Occipital lobe (tissue), 3 donors: ENCODE measurements at places on chromosomes 16 and 17.

- DNase-seq = no peak
Observed at GRCh38 chr16:930511-930910, 40.3 kb downstream of the LMF1 start.

DNA sequence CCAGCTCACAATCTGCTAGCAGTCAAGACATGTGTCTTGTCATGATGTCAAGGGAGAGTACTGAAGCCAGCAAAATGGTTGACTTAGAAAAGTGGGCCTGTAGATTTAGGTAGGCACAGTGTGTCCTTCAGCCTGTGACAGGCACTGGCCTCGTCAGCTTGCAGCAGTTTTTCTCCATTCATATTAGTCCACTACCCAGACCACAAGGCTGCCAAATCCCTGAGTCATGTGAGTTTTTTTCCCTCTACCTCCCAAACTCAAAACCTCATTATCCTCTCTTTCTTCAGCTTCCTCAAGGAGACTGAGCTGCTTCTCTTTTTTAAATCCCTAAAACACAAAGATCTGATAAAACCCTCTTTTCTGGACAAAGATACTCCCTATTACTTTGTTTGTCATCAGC lies 102.6 kb upstream of the HS3ST3A1 start:
- no peak for DNase-seq

DNA sequence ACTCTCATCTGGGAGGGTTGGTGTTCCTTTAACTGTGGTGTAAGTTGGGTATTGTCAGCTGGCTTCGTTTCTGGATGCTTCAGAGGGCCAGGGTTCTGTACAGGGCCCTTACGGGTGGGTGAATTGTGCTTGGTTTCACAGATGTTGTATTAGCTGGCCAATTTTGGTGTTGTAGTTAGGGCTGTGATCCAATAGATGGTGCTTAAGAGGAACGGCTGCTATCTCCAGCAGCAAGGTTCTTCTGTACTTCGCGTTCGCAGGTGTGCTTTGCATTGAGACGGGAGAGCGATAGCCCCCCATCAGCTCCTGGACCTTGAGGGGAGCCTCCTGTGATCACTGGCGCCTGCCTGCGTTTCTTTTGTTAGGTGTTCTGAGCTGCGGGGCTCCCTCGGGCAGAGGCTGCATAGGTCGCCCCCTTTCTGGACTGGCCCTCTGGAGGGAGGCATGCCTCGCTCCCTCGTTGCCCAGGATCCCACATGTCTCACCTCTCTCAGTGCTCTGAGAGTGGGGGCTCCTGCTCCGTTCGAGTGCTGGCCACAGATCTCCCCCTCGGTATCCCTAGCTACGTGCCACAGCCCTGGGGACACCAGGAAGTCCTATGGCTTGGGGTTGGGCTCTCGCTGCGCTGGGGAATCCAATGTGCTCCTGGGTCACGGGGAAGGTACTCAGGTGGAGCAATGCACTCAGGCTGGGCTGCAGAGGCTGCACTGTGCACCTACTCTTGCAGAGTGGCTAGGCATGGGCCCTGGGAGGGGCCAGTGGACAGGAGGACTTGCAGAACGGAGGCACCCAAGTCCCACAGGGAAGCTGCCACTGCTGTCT lies 837 bp upstream of the PRDM7 start:
- DNase-seq = no peak

DNA sequence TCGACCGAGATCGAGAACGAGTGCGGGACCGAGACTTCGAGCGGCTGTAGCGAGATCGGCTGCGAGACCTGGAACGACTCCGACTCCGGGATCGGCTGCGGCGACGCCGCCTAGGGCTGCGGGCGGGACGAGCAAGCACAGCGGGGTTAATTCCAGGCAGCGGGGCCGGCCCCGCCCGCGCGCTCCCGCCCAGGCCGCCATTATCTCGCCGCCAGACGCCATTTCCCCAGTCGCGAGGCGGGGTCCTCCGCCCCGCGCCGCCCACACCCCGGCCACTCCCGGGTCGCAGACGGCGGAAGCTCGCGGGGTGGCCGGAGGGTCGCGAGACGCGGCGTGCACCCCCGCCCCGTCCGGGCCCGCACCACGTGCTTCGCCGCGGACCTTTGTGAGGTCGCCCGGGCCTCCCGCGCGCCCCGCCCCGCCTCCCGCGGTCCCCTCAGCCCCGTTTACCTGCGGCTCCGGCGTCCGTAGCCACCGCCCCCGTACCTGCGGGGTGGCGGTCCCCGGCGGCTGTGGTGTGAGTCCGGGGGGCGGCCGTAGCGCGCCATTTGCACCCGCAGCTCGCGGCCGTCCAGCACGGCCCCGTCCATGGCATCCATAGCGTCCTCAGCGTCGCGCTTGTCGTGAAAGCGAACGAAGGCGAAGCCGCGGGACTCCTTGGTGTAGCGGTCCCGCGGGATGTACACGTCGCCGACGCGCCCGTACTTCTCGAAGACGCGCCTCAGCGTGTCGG lies 616 bp downstream of the SRSF2 start:
- DNase-seq = peak; percentile 49

GRCh38 chr17:78707016-78707415 lies 75.1 kb downstream of the CYTH1 start:
- no peak for DNase-seq

DNA sequence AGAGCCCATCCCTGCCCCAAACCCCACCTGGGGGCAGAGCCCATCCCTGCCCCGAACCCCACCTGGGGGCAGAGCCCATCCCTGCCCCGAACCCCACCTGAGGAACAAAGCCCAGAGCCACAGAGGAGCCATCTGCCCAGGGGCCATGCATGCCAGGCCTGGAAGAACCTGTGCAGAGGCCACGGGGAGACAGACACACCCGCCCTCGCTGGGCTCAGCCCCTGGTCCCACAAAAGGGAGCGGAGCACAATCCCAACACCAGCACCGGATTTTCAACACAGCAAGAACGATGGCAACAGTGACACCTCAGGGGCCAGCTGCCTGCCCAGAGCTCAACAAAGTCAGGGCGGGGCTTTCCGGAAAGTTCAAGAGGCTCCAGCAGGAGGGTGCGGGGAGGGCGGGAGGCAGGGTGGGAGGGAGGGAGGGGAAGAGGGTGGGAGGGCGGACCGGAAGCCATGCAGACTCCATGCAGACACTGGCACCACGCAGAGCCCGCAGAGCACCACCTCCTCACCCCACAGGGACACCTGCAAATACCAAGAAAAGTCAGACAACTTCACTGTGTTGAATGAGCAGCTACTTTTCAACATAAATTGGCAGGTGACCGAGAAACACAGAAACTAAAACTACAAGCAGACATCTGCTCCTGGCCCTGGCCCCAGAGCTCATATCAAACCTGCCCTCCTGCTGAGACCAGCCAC lies 27.9 kb upstream of the C16orf95 start:
- no peak for DNase-seq

GRCh38 chr17:15238057-15238456 lies 27.1 kb downstream of the PMP22 start:
- DNase-seq = no peak

- no peak for DNase-seq
Observed at GRCh38 chr16:52649870-52650269, 102.9 kb upstream of the TOX3 start.

GRCh38 chr17:48544349-48545021 lies 424 bp downstream of the HOXB2 start:
- no peak for DNase-seq

DNA sequence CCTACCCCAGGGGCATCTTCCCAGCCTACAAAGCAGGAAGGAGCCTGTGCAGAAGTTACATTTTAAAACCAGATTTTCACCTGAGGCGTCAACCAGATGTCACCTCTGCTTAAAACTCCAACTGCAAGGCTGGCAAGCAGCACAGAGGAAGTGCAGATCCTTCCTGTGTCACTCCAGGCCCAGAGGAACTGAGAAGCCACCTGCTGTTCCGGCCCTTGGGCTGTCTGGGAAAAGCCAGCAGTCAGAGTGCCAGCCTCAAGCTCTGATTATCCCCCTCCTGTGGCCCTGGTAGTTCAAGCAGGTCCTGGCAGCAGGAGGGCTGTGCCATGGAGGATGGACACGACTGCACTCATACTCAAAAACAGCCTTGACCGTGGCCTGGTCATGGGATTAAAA lies 10.2 kb downstream of the POLR2C start:
- DNase-seq = no peak

DNA sequence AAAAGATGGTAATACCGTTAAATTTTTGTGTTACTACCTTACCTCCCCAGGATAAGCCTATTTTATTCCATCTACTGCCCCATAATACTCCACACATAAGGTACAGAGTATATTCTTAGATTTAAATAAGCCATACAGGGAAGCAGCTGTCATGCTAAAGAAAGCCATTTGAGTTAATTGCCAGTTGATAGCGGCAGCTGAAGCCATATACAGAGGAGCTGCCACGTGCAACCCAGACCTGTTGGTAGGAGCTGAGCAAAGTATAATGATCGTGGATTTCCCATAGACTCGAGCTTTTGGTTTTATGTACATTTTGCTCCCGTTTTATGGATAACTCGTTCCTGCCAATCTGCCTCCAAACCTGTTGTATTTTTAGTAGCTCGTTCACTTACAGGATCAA lies 12.0 kb downstream of the CPSF4L start:
- no peak for DNase-seq

DNA sequence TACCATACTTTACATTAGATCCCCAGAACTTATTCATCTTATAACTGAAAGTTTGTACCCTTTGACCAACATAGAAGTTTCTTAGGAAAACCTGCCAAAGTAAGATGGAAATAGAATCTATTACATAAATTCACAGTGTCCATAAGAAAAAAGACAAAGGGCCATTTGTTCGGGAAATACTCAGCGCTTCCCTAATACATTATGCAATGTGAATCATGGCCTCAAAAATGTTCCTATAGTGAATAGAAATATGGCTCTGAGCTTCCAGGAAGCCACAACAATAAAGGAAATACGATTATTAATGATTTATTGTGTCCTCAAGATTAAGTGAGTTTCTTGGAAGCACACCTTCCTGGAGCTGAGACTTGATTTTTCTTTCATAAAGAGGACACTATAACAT lies 51.5 kb downstream of the GPRC5B start:
- DNase-seq = no peak

DNA sequence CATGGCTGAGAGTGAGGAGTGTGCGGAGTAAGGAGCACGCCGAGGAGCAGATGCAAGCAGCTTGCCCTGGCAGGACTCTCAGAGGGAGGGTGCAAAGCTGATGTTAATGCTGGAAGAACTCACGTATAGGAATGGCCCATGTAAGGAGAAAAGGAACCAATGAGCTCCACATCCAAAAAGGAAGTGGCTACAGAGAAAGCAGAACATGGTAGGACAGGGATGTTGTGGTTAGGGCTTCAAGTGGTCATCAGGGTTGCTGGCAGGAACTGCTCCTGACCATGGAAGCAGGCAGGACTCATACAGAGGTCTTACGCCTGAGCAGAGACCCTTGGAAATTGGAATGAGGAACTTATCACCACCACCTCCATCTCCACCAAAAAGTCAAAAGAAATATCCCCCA lies 5.2 kb downstream of the MYO1D start:
- no peak for DNase-seq

GRCh38 chr16:54582631-54583250 lies 296.2 kb upstream of the IRX3 start:
- no peak for DNase-seq

- DNase-seq = peak; percentile 32
Observed at GRCh38 chr17:45143767-45144198, 4.5 kb upstream of the HEXIM1 start.

GRCh38 chr16:82991410-82991809 lies 364.6 kb downstream of the CDH13 start:
- no peak for DNase-seq

DNA sequence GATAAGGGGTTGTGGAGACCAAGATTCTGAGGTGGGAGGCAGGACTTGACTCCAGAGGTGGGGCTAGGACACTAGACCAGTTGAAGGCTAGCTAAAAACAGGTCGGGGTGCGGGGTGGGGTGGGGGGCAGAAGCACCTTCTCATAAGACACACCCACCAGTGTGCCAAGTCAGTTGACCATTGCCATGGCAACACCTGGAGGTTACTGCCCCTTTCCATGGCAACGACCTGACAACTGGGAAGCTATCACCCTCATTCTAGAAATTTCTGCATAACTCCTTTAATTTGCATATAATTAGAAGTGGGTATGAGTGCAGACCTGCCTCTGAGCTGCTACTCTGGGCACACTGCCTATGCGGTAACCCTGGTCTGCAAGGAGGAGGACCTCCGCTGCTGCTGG lies 53.9 kb upstream of the ALOX12 start:
- DNase-seq = no peak

DNA sequence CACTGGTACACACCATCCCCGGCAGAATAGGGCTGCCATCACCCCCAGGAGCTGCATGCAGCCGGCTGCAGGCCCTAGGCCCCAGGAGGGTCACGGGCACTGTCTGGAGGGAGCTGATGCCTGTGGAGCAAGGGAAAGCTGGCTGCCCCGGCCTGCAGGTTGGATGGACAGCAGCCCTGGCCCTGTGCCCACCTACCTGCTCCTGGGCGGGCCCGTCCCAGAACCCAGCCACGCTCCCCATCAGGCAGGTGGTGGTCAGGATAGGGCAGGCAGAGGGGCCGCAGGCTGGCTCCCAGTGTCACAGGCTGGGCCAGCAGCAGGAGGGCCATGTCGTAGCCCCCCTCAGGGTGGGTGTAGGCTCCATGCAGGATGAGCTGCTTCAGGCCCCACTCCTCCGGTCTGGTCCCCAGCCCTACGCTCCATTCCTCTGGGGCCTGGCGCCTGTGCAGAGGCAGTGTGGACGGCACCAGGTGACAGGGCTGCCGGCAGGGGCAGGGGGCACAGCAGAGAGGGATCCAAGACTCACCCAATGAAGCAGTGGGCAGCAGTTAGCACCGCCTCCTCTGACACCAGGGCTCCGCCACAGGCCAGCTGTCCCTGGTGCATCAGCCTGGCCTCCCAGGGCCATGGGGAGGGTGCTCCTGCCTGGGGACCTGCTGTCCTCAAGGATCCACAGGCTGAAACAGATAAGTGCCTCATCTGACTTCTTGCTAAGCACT lies 4.0 kb downstream of the PRSS53 start:
- no peak for DNase-seq

DNA sequence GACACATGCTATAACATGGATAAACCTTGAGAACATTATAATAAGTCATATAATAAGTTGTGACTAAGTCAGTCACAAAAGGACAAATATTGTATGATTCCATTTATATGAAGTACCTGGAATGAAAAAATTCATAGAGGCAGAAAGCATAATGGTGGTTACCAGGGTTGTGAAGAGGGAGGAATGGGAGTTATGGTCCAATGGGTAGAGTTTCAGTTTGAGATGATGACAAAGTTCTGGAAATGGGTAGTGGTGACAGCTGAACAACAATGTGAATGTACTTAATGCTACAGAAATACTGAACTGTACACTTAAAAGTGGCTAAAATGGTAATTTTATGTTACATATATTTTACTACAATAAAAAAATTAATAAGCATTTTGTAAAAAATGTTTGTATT lies 49.7 kb downstream of the MYO1D start:
- DNase-seq = no peak

- no peak for DNase-seq
Observed at GRCh38 chr16:84379709-84380362, 11.5 kb downstream of the ATP2C2 start.
